ENCODE measurements at places on chromosomes 7 and 10.

DNA sequence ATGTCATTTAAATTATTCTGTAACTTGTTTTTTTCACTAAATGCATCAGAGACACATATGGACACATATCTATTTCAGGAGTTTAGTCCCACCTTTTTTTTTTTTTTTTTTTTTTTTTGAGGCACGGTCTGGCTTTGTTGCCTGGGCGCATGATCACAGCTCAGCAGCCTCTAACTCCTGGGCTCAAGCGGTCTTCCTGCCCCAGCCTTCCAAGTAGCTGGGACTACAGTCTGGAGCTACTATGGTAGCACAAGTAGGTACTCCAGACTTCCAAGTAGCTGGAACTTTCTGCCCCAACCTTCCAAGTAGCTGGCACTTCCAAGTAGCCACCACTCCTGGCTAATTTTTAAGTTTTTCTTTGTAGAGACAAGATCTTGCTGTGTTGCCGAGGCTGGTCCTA lies 407.7 kb downstream of the GALNT17 start:
- no peak for DNase-seq

DNA sequence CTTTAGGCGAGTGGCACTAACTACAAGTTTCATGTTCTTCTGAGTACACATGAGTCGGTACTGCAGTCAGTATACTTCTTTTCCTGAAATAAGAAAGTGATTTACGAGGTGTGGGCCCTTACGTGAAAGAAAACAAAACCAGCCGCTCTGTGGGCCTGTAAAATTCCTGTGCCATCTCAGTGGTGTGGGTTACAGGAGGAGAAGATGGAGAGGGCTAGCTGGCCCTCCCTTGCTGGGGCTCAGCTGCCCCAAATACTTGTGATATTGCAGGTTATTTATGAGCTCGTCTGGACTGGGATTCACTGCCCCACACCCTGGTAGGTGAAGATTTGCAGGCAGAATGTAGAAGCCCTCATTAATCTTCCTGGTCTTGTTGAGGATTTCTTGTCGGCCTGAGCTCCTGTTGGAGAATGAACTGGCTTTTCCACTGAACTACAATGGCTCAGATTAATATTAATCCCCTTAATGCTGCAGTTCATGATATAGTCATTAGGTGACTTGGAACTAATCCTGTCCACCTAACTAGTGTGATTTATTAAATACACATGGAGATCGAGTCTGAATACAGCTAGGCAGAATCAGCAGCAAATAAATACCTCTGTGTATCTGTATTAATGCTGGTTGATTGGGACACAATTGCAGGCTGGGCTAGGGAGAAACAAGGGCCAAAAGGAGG lies 68.0 kb downstream of the GBF1 start:
- DNase-seq: no peak

GRCh38 chr10:24463611-24464426 lies 254.9 kb downstream of the KIAA1217 start:
- DNase-seq: peak; percentile 51

DNA sequence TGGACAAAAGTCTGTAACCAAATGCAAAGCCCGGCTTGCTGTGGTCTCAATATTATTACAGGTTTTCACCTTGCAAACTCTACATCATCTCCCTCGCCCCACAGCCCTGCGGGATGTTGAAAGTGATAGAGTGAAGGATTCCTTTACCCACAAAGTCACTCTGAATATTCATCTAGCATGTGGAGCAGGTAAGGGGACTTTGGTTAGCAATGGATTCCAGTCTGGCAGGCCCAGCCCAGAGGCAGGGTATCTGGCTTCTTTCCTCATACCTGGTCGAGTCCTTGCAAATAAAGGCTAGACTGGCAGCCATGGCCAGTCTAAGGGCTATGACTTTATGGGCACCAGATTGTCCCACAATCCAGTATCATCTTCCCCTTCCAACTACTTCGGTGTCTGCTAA lies 3.2 kb downstream of the TAS2R40 start:
- DNase-seq: no peak

DNA sequence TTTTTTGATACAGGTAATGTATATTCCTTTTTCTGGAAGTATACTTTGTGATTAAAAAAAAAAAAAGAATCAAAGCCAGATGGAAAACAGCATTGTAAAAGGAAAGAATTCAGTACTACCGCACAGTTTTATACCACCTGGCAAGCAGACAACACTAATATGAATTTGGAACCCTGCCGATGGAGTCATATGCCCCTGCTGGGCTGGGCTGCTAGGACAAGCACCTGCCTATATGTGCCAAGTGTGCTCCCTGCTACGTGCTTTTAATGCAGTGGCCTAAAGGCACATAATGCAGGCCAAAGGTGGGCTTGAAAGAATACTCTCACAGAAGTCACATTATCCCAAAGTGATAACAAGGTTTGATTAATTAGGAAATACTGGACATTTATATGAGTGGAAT lies 29.8 kb upstream of the WAC start:
- no peak for DNase-seq

DNA sequence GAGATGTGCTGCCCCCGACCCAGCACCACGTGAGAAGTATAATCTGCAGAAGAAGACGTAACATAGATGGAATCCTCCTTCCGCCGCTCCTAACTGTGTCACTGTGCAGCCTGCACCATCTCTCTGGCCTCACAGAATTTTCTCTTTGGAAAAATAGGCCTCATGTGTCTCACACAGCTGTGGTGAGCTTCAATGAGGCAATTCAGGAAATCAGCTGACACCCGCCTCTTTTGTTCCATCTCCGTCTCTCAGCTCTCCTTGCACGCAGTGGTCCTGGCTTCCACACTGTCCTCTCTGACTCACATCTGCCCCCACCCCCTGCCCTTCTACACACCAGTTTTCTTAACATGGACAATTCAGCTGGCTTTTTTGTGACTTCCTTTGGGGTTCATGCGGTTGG lies 7.2 kb downstream of the C10orf90 start:
- no peak for DNase-seq

DNA sequence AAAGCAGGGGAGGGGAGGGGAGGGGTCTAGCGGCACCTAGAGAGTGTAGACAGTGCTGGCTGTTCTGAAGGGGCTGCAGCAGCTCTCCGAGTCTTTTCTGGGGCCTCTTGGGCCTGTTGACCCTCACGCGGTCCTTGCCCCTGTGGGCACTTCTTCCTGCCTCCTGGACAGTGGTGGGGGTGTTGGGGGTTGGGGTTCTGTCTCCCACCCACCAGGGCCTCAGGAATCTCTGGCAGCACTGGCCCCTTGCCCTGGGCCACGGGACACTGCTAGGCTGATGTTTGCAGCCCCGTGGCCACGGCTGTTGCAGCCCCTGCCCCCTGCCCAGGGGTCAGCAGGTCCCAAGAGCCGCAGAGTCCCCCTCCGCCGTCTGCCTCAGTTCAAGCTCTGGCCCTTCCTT lies 68.9 kb upstream of the INPP5A start:
- DNase-seq: no peak

GRCh38 chr10:59317066-59317465 lies 45.3 kb downstream of the FAM13C start:
- no peak for DNase-seq

- no peak for DNase-seq
Observed at GRCh38 chr10:2207246-2207922, 470.1 kb upstream of the ADARB2 start.

DNA sequence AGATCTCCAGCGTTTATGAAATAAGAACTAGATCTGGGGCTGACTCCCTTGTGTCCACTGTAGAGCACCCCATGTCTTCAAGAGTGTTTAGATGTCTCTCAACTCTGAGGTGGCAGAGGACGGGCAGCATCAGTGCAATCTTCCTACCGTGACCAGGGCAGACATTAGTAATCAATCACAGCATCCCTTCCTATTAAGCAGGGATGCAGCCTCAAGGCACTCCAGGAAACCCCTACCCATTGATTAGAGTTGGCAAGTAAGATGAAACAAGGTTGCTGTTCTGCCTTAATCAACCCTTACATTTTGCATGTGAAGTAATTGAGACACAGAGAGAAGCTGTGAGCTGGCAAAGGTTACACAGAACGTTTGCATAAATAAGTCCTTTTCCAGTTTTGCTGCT lies 283.7 kb upstream of the ZMIZ1 start:
- DNase-seq: no peak

GRCh38 chr10:124705381-124705740 lies 38.8 kb downstream of the FAM53B start:
- no peak for DNase-seq

DNA sequence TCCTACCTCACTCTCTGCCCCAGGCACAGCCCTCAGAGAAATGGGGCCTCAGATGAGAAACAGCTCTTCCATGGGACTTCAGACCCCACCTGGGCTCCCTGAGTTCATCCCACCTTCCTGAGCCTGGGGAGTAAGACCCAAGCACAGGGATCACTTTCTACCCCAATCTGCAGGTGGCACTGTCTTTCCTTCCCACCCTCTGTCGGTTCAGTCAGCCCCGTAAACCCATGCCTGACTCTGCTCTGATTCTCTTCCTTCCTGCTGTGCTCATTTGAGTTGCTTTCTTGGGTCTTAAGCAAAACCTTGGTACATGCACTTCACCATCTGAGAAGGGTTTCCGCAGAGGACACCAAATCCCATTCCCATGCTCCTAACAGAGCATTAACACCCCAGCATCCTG lies 306.4 kb upstream of the CDC14C start:
- DNase-seq: no peak

GRCh38 chr7:25385506-25386136 lies 157.3 kb upstream of the NPVF start:
- no peak for DNase-seq

GRCh38 chr7:33300742-33301141 lies 171.4 kb downstream of the BBS9 start:
- DNase-seq: no peak

DNA sequence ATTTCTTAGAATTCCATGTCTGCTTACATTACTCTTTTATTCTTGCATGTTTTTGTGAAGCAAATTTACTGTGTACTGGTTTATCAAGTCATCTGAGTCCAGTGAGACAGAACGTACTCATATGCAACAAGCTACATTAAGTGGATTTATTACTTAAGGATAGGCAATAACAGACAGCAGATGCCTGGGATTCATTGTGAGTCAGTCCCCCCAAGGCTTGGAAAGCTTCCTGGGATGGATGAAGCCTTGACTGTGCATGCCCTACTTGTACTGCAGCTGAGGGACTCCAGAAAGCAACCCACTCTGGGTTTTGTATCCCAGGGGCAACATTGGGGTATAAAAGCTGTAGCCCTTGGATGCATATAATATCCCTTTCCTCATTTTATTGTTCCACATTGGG lies 113.4 kb upstream of the RAB18 start:
- no peak for DNase-seq

- no peak for DNase-seq
Observed at GRCh38 chr7:2092279-2092678, 140.5 kb downstream of the MAD1L1 start.

DNA sequence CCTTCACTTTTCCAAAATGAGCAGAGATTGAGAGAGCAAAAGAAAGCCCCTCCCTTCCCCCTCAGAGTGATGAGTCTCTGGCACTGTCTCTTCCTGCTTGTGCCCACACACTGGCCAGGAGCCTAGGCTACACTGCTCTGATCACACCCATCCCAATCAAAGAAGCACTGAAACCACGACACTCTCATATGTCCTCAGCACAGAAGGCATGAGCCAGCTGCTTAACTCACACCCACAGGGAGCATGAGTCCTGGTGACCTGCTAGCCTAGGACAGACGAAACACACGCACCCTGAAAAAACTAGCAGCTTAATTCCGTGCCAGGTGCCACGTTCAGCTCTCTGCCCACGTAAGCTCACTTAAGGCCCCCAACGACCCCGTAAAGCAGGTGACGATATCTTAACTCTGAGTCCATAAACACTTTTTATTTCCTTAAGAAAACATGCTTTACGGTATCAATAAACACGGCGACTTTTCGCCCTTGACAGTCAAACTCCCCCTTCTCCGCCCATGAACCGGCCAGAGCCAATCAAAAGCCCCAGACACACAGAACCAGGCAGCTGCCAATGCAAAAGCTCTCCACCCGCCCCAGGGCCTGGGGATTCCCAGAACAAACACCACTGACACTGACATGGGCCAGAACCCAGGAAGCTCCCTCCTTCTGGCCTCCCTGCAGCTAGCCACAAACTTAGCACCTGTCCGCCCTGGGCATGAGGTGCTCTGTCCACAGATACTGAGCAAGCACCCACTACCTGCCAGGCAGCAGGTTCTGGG lies 69.0 kb downstream of the TNRC18 start:
- DNase-seq: no peak

DNA sequence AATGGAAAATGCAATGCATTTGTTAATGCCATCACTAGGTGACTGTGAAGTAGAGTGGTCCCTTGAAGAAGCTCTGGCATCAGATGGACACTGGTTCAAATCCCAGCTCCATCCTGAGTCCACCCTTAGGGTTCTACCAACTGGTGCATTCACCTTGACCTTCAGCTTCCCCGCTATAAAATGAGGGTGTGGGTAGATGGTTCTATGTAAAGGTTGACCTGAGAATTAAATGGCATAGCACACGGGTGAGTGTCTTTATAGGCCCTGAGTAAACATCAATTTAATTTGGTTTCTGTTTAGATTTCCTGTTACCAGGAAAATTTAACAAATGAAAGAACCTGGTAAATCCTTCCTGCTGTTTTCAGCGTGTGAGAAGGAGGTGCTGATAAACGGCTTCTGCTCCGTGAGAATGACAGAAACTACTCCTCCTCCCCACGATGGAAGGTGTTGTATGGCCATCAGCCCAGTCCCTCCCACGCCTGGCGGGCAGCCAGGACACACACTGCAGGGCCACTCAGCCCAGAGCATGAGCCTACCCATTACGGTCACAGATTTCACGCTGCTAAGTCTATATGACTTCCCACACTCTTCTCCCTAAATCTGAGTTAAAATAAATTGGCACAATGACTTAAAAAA lies 210.1 kb downstream of the TNS3 start:
- DNase-seq: no peak

- DNase-seq: no peak
Observed at GRCh38 chr7:3080106-3080505, 36.4 kb upstream of the CARD11 start.

DNA sequence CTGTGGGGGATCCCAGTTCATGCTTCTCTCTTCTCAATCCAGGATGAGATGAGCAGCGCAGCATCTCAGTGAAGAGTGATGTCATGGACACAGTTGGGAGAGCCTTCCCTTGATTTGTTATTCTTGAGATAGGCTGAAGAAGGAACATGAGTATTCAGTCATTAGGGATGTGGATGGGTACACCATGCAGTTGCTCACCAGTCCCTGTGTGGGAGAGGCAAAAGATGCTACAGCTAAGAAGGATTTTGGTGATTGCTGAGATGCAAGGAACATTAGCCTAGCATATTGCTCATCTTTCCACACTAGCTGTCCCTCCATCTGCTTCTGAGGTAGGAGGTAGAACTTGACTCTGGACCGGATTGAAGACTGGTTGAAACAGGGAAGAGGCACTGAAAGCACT lies 179.6 kb downstream of the GALNT17 start:
- DNase-seq: no peak

GRCh38 chr10:130201043-130201380 lies 64.8 kb downstream of the GLRX3 start:
- DNase-seq: no peak

- no peak for DNase-seq
Observed at GRCh38 chr10:78832281-78832680, 236.5 kb upstream of the ZMIZ1 start.

DNA sequence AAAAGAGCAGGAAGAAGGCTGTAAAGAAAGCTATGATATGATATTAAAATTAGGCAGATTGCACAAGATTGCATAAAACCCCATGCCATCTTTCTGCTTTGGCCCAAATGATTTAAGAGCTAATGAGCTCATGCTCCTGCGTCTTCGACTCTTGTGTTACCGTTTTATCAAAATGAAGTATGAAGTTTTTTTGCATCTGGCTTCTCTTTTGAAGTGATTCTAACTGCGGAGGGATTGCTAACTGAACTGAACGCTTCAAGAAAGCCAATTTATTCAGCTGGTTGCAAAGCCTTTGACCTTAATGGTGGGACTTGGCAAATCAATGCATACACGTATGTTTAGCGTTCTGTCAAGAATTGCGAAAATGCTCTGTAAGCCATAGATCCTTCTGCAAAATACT lies 282.9 kb downstream of the TWIST1 start:
- no peak for DNase-seq
